ENCODE measurements at places on chromosomes 3 and 15. TPM values are rescaled to one million over a fixed set of nuclear protein-coding genes. Genes with fewer than 3 reads are reported as not detected.

GRCh38 chr15:74315626-74316025 lies 51.8 kb downstream of the CYP11A1 start:
- DNase-seq = no peak

The MCF2L2 gene
- 1.1 TPM for total RNA-seq

The THUMPD3 gene
- total RNA-seq = 31.2 TPM

The REC114 gene
- total RNA-seq = not detected

GRCh38 chr3:16975083-16975482 lies 90.3 kb downstream of the PLCL2 start:
- no peak for DNase-seq
